Skin of body (tissue), 3 donors: ENCODE measurements at places on chromosomes 6 and 20. TPM values are rescaled to one million over a fixed set of nuclear protein-coding genes. Genes with fewer than 3 reads are reported as not detected.
A peak's percentile ranks its signal among the peaks of the same experiment; 100 is the strongest.

The VSX1 gene
- 0.10 TPM for total RNA-seq

The GSTA3 gene
- 0.39 TPM for total RNA-seq

- DNase-seq, result no peak
Measured at GRCh38 chr6:56842686-56843475, 112.0 kb upstream of the BEND6 start.

The ECT2L gene
- total RNA-seq, result 0.10 TPM

GRCh38 chr6:45438849-45439406 lies 61.2 kb upstream of the SUPT3H start:
- DNase-seq, result no peak

DNA sequence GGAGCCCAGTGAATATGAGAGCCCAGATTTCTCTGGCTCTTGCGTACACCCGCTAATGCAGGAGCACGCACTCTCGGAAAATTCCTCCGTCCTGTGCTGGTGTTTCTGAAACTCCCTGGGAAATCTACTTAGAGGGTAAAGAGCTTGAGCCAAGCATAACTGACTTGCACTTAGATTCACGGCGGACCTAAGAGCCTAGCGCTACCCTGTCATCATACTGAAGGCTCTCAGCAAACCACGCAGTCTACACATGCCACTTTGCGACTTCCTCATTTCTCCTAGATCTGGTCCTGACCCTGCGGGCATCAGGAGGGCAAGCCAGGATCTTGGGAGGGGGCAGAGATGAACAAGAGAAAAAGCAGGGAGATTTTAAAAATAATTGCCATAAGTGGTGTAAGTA lies 324.7 kb downstream of the CD83 start:
- no peak for DNase-seq

The RAET1G gene
- 0.79 TPM for total RNA-seq

DNA sequence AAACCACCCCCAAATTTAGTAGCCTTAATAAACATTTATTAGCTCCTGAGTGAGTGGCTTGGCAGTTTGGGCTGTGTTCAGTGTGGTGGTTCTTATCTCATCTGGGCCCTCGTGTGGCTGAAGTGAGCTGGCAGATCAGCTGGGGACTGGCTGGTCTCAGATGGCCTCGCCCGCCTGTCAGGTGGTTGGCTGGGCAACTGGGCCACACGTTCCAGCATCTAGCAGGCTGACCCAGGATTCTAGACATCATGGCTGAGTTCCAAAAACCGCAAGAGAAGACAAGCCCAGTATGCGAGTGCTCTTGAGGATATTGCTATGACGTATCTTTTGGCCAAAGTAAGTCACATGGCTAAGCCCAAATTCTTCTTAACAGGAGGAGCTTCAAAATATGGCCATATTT lies 28.9 kb downstream of the EIF2S2 start:
- no peak for DNase-seq

- DNase-seq, result no peak
Measured at GRCh38 chr6:164200071-164200470, 785.6 kb downstream of the QKI start.

The PACSIN1 gene
- not detected for total RNA-seq

- peak; percentile 39 for DNase-seq
Measured at GRCh38 chr6:111534231-111534751, 51.3 kb upstream of the REV3L start.

- DNase-seq, result no peak
Measured at GRCh38 chr20:16106191-16106849, 466.9 kb downstream of the KIF16B start.

DNA sequence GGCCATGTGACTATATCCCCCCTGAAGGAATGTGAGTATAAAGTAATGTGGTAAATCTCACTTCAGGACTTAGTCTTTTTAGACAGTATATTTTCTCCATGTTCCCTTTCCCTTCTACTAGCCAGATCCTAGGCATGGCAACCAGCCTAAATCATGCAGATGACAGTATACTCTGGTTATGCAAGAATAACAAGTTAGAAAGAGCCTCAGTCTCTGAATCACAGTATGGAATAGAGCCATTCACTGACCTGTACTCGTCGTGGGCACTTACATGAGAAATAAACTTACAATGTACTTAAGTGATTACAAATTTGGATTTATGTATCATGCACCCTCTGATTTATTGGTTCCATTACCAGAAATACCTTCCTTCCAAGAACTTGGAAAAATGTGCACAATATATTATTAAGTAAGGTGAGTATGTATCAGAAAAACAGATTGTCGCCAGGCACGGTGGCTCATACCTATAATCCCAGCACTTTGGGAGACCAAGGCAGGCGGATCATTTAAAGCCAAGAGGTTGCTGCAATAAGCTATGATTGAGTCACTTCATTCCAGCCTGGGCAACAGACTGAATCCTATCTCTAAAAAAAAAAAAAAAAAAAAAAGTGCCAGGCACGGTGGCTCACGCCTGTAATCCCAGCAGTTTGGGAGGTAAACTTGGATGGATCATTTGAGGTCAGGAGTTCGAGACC lies 25.1 kb upstream of the FAM8A1 start:
- no peak for DNase-seq

The HLA-G gene
- 0.10 TPM for total RNA-seq

- no peak for DNase-seq
Measured at GRCh38 chr20:51195419-51195901, 172.6 kb upstream of the KCNG1 start.

DNA sequence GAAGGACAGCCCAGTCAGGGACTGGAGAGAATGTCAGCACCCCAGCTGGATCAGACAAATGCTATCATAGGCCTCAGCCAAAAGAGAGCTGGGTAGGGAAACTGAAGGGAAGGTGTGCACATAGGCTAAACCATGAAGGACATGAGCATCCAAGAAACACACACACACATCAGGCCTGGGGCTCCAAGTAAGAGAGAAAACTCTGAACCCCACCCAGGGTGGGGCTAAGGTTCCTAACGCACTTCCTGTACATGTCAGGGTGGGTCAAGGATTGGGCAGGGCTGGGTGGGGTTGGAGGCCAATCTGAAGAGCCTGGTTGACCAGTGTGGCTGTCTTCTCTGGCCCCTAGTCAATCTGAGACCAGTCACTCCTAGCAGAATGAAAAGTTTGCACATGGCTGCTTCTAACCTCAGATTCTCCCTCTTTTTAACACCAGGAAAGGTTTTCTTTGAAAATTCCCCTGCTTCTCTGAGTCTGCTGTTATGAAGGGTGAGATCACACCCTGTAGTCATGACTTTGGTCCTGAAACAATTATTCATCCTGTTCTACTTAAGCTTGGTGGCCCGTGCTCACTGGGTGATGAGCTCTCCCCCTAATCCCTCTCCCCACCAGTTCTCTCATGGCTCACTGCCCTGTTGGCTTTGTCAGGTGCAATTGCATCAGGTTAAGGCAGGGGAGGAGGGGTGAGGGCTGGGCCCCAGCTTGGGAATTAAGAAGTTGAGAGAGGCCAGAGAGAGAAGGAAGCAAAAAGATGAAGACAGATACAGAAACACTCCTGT lies 88.4 kb downstream of the MAFB start:
- no peak for DNase-seq

- DNase-seq, result peak; percentile 43
Measured at GRCh38 chr20:41072190-41072863, 43.7 kb downstream of the TOP1 start.

GRCh38 chr6:163189609-163190008 lies 224.9 kb upstream of the QKI start:
- DNase-seq, result no peak

DNA sequence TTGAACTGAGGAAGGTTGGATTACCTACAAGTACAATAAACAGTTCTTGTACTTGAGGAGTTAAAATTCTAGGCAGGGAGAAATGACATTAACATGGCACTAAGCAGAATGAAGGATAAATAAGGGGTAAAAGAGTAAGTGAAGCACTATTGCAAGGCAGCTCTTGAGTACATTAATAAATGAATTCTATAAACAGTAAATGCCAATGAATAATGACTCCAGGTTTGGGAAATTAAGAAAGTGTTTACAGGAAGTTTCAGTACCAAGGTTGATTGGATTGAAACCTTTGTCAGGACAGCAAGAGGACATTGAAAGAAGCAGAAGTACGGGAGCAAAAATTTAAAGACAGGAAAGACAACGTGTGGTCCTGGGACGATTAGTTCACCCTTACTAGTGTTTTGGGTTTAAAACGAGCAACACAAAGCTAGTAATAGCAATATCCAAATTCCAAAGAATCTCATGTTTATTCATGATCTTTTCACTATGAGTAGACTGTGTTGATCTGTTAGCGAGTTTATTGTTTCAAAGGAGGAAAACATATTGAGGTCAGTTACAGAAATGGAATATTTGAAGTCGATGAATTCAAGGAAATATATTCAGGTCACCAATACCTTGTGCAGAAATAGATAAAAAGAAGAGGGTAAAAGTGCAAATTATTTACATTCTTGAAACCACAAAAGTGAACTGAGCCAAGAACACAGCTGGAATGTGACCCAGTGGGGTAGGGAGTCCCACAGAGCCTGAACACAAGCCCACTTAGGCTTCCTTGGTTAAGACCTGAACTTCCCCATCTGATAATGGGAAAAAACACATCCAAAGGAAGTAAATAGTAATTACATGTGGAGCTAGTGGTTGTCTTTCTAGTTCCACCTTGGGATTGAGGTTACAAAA lies 80.8 kb downstream of the MKKS start:
- DNase-seq, result no peak

GRCh38 chr6:65545920-65546319 lies 161.1 kb downstream of the EYS start:
- no peak for DNase-seq

GRCh38 chr20:57874141-57874540 lies 164.3 kb upstream of the PMEPA1 start:
- no peak for DNase-seq

- DNase-seq, result no peak
Measured at GRCh38 chr6:38310061-38310460, 329.7 kb downstream of the BTBD9 start.
